Left ventricle myocardium inferior (tissue), 1 donor: ENCODE measurements at places on chromosomes 16 and 17. TPM values are rescaled to one million over a fixed set of nuclear protein-coding genes. Genes with fewer than 3 reads are reported as not detected.

DNA sequence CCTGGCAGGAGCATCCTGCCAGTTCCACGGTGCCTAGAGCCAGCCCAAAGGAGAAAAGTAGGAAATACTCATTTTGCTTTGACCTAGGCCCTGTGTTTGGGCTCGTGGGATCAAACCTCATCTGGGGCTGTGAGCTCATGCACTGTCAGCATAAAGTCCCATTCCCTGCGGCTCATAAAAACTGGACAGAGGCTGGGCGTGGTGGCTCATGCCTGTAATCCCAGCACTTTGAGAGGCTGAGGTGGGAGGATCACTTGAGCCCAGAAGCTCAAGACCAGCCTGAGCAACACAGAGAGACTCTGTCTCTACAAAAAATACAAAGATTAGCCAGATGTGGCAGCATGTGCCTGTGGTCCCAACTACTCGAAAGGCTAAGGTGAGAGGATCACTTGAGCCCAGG, 17.9 kb downstream of the ATP6V0D1 start:
- H3K4me3 ChIP-seq, result no peak overlapping the region
- H3K27ac ChIP-seq, result no peak overlapping the region
- peaks cover 87% of the 10 kb centered on the region for H3K4me1 ChIP-seq
- no peaks in the 10 kb centered on the region for H3K27me3 ChIP-seq
- no peaks in the 10 kb centered on the region for H3K36me3 ChIP-seq

DNA sequence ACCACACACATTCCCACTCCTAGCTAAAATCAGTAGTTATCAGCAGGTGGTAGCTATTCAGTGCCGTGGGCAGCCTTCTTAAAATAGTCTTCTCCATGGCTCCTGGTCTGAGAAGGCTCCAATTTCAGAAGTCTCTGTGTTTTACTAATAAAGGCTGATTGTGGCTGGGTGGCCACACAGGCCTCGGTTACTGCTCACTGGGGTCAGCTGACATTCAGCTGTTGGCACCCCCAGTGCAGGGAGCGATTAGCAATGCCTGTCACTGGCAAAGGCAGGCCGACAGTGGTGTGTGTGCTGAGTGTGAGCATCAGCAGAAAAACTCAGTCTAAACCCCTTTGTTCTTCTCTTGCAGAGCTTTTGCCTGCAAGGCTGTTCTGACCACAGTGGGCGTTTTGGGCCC, 16.6 kb upstream of the DBNDD1 start:
- H3K4me3 ChIP-seq, result no peak overlapping the region
- H3K4me1 ChIP-seq, result no peaks in the 10 kb centered on the region
- H3K27ac ChIP-seq, result no peak overlapping the region
- DNase-seq, result no peak
- peaks cover 78% of the 10 kb centered on the region for H3K36me3 ChIP-seq

DNA sequence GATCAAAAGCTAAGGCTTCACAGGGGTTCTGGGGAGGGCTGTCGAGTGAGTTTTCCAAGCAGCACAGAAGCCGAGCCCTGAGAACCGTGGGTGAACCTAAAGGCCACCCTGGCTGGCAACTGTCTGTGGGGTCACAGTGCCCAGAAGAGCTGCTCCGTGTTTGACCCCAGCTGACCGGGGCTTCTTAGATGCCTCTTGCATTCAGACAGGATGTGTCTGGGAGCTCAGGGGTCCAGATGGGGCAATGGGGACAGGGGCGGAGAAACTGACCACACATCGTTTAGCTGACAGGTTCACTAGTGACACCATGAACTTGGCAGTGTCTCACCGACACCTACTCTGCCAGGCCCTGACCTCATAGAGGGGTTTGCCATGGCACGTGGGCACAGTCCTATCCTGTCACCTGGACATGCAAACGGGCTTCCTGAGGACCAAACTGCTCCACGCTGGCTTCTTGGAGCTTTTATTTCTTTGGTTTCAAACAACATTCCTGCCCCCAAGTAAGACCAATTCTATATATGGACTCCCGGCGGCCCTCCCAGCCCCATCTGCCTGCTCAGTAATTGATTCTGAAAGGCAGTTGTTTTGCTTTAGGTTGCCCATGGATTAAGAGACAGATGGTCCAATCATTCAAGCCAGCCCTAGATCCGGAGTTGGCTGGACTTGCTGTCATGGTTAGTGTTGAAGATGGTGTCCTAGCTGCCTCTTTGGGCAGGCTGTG, 22.2 kb downstream of the WSCD1 start:
- H3K27me3 ChIP-seq, result no peaks in the 10 kb centered on the region
- no peak overlapping the region for H3K27ac ChIP-seq
- no peaks in the 10 kb centered on the region for H3K36me3 ChIP-seq
- peaks cover 7% of the 10 kb centered on the region for H3K4me1 ChIP-seq
- H3K4me3 ChIP-seq, result no peak overlapping the region
- no peak for DNase-seq

The PLA2G10 gene
- not detected for total RNA-seq
